ENCODE measurements at places on chromosomes 7 and 10.
A peak's percentile ranks its signal among the peaks of the same experiment; 100 is the strongest.

DNA sequence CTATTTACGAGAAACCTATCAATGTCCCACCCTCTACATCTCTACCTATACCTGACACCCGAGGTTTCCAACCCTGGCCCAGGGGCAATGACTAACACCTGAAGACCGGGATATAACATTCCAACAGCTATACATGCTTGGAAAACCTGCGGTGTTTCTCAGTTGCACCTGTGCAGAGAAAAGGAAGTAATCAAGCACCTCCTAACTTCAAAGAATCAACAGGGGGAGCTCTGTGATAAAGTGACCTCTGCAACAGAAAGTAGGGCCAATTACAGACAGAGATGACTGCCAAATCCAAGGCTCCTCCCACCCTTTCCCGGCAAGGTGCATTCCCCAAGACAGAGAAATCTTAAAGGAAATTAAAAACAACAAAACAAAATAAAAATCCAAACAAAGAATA is 41.3 kb downstream of the CCDC6 start:
- no peak for DNase-seq

GRCh38 chr10:37860494-37861190 is 3.2 kb upstream of the ZNF248 start:
- DNase-seq, result no peak

GRCh38 chr7:151518105-151518946 is 1.4 kb downstream of the RHEB start:
- peak; percentile 27 for DNase-seq

- DNase-seq, result no peak
Observed at GRCh38 chr10:70777063-70777875, 7.9 kb downstream of the TBATA start.

DNA sequence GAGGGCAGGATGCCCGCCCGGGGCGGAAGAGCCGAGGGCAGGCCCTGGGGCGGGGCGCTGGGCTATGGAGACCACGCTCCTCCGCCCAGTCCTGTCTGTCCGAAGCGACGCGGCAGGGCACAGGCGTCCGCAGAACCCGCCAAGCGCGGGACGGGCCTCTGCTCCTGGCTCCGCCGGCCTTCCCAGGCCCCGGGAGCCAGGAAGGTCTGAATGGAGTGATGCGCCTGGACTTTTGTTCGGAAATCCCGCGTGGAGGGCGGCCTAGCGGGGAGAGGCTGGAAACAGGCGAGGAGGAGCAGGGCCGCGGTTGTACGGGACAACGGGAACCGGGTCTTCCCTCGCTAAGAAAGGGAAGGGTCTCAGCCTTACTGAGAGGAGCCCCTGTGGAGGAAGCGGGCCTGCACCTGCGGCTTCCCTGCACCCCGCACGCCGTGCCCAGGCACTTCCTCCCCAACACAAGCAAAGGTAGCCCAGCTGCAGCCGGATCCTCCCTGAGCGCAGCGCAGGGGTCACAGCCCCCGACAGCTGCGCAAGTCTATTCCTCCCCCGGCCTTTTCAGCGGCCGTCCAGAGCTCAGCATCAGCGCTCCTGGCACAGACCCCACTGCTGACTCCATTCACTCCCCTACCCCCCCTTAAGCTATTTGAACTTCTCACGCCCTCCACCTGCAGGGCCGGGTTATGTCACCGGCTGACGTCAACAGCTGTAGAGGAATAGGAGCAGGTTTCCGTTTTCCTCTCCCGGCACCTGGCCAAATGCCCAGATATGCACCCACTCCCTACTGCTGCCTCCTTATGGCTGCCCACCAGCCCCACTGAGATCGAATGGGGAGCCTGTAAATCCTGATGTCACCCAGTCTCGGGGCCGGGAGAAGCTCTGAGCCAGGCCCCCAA is 143.2 kb upstream of the RET start:
- DNase-seq, result no peak

DNA sequence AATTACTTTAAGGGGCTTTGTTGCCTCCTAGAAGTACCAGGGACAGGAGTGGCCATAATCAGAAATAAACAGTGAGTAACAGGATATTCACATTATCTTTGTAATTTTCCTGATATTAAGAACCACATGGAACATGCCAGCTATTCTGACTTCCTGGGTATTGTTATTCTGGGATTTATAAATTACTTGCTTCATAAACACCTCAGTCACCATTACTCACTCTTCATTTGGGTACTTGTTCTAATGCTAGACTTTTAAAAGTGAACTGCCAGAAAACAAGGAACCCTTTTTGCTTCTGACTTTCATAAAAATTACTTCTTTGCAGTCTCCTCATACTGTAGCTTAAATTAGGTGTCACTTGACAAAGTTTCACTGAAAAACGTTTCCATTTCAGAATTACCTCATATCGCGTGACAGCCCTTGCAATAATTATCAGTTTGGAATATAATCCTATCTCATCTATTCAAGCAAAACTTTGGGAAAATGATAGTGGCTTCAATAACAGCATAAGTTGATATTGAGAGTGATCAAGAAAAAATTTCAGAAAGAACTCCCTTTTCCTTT is 29.8 kb downstream of the CABCOCO1 start:
- DNase-seq, result no peak

- no peak for DNase-seq
Observed at GRCh38 chr7:18939771-18940592, 177.5 kb downstream of the TWIST1 start.

DNA sequence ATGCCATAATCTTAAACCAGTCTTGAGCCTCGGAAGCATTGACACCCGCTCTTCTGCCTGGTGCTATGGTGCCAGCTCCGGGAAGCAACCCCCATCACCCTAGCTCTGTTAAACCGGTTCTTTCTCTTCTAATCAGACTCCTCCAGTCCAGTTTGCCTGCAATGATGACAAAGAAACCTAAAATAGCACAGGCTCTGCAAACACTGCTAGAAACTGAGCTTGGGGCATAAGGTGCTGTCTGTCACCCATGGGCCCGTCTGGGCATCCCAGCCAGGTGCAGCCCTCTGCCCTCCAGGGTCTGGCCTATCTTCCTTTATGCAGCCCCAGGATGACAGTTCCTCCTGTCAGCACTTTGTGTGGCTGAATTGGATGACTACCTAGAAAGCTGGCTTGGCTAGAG is 14.2 kb upstream of the CAMK2G start:
- DNase-seq, result no peak

DNA sequence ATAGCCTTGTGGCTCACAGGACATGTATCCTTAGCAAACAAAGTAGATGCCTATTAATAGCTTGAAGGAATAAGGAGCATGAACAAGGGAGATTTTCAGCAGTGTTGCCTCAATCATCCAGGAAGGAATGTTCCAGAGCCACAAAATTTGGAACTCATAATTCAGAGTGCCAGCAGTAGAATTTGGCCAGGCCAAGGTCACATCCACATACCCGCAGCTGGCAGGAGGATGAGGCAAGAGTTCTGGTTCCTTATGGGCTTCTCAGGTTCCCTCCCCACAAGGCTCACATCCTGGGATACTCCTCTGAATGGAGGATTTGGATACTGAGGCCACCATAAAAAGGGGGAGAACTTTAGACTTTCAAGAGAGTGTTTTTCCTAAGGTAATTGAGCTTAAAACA is 45.8 kb downstream of the SUFU start:
- no peak for DNase-seq

DNA sequence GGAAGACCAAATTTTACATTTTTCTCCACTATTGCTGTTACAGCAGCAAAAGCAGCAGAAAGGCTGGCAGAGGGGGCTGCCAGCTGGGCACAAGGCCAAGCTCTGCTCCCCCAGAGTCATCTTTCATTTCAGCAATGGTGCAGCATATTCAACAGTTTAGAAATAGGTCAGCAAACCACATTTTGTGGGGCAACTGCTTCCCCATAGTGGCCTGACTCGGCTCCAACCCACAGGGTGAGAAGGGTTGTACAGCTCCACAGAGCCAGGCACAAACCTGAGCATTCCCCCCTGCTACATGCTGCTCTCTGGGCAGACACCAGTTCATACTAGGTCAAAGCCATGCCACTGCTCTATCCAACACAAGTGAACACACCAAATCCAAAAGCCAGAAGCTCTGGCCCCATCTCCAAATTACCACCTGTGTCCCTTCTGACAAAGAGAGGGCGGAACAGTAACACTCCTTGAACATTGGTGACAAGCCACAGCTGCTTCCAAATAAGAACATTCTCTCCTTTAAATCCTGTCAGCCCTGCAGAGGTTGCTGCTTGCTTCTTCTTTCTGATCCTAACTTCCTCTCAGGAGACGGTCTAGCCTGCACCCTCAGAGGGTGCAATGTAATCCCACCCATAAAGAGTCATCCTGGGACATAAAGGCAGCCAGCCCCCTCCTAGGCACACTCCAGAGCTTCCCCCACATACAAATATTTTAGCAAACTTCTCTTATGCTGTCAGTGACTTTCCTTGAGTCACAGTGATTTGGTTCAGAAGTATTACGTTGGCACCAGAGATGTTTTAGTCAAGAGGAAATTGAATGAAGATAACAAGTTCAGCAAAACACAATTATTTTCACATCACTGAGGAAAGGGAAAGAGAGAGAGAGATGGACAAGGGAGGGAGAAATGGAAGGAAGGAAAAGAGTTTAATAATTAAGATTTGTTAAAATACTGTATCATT is 39.0 kb upstream of the SLIT1 start:
- DNase-seq, result no peak

- DNase-seq, result no peak
Observed at GRCh38 chr7:39631736-39632308, 8.4 kb downstream of the RALA start.
